ENCODE measurements at places on chromosomes 6 and 20. TPM values are rescaled to one million over a fixed set of nuclear protein-coding genes. Genes with fewer than 3 reads are reported as not detected.

The PLN gene
- 0.16 TPM for polyA plus RNA-seq

The HCRTR2 gene
- polyA plus RNA-seq, result not detected

The MOXD1 gene
- polyA plus RNA-seq, result 0.40 TPM

The KCNK15 gene
- polyA plus RNA-seq, result not detected

The PPP1R10 gene
- polyA plus RNA-seq, result 46.3 TPM

The SIRPD gene
- 0.60 TPM for polyA plus RNA-seq

The NFATC2 gene
- polyA plus RNA-seq, result 6.9 TPM

The CLIC5 gene
- polyA plus RNA-seq, result not detected

DNA sequence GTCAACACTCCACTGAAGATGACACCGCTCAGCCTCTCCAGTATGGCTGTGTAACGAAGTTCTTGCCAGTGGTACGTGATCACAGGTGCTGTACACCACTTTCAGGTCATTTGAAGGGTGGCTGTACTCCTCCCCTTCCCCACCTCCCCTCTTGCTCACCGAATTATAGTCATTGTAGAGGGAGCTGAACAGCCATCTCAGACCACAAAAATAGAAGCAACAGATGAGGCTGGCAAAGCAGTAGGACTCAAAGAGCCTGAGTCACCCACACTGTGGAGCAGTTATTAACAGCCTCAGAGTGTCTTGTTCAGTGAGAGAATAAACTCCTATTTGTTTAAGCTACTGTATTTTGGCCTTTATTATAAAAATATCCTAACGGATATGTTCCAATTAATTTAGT lies 192.5 kb upstream of the MCHR2 start:
- no peak for DNase-seq

DNA sequence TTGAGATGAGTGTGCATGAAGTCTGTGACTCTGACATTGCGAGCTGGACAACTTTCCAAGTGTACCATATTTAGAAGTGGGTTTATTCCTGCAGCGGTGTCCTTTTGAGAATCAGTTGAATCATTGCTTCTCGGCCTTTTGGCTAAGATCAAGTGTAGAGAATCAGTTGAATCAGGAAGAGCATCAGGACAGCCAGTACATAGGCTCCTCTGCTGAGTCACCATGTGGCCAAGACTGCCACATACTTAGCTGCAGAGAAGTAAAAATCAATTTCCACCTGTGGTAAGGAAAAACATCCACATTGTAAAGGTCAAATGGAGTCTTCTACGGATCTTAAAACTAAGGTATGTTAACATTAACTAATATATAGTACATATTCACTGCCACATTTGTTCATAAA lies 428.4 kb upstream of the MARCKS start:
- no peak for DNase-seq

GRCh38 chr20:53334861-53335260 lies 258.8 kb downstream of the ZNF217 start:
- no peak for DNase-seq

GRCh38 chr6:45886776-45887175 lies 128.9 kb downstream of the CLIC5 start:
- no peak for DNase-seq

- DNase-seq, result no peak
These were observed 32.9 kb upstream of the MRGBP start for GRCh38 chr20:62763404-62763803.

DNA sequence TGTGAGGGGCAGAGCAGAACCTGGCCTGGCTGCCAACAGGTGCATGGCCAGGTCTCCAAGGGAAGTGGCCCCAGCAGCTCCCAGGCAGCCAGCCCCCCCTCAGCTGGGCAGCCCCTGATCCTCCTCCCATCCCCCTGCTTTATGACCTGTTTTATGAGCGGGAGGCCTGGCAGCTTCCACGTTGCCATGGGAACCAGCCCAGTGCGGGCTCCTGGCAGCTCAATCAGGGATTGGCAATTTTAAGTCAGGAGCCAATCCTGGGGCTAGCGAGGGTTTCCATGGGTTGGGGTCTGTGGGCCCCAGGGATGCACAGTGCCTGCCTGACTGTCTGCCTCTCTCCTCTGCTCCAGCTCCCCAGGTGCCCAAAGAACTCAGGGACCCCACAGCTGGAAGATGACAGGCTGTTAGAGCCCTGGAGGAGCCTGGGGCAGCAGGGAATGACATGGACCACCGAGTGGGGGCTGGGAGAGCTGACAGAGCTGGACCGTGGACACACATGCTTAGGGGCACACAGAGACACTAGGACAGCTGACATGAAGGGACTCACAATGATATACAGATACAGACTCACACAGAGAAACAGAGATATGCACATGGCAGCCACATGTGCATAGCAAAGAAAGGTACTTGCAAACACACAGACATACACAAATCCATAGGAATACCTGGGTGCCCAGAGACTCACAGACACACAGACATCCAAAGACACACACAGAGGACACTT lies 56.5 kb upstream of the SIRPA start:
- DNase-seq, result no peak

DNA sequence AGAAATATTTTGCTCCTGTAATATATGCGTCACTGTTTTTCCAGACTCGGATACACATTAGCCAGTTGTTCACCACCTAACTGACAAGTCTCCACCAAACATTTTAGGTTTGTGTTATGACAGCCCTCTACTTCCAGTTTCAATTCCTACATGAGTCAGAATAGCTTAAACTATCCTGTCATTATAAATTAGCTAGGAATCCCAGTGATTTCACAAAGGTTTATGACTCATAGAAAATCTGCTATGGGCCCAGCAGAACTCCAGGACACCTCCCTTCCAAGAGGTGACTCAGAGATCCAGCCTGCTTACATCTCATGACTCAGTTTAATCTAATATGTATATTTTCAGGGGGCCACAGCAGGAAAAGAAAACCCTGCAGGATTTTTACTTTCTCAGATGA lies 17.4 kb upstream of the PLCB4 start:
- DNase-seq, result no peak

DNA sequence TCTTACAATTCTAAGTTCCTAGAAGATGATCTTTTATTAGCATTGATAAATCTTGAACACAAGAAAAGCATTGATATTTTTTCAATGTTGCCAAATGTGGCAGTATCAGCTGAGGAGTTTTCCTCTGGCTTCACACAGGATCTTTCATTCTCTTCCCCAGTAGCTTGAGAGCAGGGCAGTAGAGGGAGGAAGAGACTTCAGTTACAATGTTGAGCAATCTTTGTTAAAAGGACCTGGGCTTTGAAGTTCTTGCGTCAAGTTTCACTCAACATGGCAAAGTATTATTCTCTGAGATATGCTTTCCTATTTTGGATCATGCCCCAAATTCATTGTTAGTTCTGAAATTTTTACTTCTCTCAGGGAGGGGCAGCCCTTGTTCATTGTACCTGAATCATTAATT lies 238.0 kb downstream of the COL12A1 start:
- no peak for DNase-seq

DNA sequence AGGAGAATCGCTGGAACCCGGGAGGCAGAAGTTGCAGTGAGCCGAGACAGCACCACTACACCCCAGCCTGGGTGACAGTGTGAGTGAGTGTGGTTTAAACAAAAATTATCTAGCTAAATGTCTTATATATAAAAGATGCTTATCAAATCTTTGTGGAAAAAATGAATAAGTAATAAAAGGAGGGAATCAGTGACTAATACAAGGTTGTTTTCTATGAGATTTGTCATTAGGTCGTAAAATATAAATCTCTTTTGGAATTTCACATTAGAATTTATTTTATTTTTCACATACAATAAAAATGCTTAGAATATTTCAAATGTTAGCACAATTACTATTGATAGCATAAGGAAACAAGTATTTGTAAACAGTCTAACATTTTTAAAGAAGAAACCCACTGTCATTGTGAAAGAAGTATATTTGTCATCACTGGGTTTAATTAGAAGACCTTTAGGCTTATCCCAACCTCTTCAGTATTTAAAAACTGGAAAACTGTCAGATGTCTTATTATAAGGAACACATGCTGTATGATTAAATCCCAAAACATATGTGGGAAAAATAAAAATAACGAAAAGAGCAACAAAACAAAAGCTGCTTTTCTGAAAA lies 47.1 kb downstream of the ASCC3 start:
- DNase-seq, result no peak

DNA sequence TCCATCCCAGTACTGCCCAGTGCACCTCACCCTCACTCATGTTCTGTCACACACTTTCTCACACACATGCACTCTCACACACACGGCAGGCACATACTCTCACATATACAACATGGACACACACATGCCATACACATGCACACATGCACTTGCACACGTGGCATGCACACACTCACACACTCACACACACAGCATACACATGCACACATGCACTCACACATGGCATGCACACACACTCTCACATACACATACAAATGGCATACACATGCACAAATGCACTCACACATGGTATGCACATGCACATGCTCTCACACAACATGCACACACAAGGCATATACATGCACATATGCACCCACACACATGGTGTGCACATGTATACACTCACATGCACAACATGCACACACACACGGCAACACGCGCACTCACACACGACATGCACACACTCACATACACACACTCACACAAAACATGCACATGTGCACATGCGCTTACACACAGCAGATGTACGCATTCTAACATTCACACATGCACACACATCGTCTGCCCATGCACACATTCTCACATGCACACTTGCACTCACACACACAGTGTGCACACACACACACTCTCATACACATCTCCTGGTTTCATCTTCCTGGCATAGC lies 131.7 kb upstream of the THBS2 start:
- no peak for DNase-seq

DNA sequence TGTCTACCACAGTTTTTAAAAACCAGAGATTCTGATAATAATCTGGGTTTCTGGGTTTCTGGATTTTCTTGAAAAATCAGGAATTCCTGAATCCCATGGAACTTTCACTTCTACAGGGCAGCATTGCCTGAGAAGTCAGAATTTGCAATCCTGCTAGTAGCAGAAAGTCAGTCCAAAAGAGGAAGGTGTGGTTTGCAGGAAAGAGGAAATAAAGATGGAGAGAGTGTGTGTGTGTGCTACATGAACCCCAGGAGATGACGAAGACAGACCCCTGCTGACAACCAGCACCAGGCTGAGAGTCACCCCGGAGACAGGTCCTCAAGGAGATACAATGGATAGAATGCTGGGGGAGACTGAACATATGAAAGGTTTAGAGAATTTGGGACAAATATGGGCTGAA lies 44.9 kb downstream of the PRND start:
- no peak for DNase-seq

DNA sequence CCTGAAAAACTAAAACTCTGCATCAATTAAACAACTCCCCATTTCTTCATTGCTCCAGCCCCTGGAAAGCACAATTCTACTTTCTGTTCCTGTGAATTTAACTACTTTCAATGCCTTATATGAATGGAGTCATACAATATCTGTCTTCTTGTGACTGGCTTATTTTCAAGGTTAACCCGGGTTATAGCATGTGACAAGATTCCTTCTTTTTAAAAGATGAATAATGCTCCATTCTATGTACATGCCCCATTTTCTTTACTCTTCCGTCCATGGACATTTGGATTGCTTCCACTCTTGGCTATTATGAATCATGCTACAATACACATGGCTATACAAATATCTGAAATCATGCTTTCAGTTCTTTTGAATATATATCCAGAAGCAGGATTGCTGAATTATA lies 334.9 kb upstream of the ID4 start:
- no peak for DNase-seq

DNA sequence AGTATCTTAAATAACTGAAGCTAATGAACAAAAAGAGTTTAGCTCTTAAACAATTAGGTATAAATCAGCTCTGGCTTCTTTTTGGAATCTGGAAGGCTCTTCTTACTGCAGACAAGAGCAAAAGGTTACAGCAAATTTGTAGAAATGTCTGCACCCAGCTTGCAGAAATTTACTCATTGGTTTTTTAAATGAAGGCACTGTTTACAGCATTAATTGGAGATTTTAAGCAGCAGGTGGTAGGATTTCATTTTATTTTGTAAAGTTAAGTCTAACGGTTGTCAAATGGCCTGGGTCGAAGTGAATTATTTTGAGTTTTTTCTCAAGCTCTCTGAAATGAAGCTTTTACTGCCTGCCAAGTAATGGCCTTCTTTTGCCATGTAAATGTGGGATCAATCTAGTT lies 102.1 kb downstream of the NRSN1 start:
- DNase-seq, result no peak
